SIG-M5 (cell line): ENCODE measurements at places on chromosomes 13 and 19.

DNA sequence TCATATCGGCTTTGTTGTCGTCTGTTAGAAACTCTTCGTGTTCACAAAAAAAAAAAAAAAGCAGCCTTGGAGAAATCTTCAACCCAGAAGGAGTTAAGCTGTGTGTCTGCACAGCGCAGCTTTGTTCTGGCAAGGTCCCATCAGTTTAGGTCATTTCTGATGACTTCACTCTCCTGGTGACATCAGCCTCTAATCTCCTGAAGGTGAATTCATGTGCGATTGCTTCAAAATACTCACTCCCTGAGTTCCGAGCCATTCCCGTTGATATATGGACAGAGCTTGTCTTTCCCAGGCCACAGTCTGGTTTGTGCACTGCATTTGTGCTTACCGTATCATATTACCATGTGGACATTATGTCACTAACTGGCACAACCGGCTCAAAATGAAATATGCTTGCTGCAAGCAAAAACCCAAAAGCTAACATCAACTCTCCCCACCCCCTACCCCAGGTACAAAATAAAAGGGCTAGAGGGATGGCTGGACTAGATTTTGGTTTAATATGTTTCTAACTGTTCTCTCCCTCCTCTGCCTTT is 342.4 kb downstream of the KCNRG start:
- DNase-seq: no peak

- DNase-seq: no peak
Measured at GRCh38 chr13:40185414-40185813, 481.0 kb downstream of the FOXO1 start.

DNA sequence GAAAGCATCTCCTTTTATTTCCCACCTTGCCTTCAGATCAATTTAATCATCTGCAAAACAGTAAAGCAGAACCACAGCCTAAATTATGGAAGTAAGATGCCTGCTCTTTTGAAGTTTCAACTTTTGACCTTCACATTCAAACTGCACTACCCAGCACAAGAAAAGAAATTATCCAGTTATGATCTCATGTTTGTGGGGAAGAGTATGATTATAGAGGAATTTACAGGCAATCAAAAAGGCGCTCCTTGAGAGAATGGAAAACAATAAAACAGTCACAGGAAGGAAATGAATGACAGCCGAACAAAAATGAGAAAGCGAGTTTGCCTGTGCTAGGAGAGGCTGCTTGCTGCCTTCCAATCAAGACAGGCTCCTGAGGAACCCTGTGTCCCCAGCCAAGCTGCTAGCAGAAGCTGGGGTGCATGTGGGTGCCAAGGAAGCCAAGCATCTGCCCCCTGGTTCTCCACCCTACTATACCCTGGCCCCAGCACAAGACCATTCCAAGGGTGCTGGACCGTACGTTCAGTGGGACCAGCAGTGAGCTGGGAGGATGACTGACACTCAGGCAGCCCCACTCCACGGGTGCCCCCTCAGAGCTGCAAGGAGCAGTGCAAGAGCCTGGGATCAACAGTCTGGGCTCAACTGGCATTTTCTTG is 47.8 kb downstream of the PEPD start:
- DNase-seq: no peak

GRCh38 chr13:71169180-71169579 is 697.8 kb downstream of the DACH1 start:
- no peak for DNase-seq

DNA sequence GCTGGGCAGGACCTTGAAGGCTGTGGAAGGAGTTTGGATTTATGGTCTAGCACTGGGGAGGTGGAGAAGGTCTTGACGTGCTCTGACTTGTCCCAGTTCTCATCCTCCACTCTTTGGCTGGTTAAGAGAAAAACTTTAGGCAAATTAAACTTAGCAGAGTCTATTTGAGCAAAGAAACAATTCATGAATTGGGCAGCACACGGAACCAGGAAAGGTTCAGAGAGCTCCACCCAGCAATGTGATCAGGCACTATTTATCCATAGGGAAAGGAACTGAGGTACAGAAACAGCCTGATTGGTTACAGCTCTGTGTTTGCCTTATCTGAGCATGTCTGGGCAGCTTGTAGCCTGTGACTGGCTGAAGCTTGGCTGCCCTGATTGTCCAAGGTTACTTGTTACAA is 45.4 kb upstream of the CYP2B6 start:
- no peak for DNase-seq

- no peak for DNase-seq
Measured at GRCh38 chr19:17703824-17704463, 15.3 kb upstream of the MAP1S start.

GRCh38 chr13:22285867-22286266 is 615.0 kb downstream of the FGF9 start:
- no peak for DNase-seq

DNA sequence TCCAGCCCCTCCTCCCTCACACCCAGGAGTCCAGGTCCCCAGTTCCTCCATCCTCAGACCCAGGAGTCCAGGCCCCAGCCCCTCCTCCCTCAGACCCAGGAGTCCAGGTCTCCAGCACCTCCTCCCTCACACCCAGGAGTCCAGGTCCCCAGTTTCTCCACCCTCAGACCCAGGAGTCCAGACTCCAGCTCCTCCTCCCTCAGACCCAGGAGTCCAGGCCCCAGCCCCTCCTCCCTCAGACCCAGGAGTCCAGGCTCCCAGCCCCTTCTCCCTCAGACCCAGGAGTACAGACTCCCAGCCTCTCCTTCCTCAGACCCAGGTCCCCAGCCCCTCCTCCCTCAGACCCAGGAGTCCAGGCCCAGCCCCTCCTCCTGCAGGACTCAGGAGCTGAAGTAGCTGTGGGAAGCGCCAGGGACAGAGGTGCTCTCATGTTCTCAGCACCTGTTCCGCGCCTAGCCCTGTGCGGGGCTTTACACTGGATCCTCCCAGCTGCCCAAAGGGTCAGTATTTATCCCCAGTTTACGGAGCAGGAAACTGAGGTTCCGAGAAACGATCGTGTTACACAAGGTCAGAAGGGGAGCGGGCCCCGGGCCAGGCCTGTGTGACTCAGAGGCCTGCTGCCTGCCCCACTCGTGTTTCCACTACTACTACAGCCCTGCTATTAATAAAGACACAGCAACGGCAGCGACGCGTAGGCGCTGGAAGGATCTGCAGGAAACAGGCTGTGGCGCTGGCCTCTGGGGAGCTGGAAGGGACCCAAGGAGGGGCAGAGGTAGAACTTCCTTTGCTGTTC is 1.7 kb upstream of the SBK3 start:
- DNase-seq: no peak

DNA sequence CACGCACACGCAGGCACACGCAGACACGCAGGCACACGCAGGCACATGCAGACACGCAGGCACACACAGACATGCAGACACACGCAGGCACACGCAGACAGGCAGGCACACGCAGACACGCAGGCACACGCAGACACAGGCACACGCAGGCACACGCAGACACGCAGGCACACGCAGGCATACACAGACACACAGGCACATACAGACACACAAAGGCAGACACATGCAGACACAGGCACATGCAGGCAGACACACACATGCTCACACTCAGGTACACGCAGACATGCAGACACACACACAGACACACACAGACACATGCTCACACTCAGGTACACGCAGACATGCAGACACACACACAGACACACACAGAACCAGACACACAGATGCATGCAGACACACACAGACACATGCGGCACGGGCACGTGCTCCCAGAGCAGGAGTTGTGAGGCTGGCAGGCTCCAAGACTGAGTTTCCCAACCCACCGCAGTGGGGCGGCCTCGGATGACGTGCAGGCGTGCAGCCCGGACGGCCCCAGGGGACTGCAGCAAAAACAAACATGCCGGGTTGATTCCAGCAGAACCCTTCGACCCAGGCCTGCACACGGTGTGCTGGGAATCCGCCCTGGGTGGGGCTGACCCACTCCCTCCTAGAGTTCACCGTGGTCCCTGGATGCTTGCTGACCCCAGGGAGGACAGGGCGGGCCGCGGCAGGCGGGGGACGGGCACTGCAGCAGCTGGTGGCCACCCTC is 100.0 kb downstream of the GADD45B start:
- no peak for DNase-seq

- DNase-seq: no peak
Measured at GRCh38 chr13:111533900-111534683, 213.7 kb downstream of the TEX29 start.

- DNase-seq: no peak
Measured at GRCh38 chr19:927351-927779, 1.5 kb downstream of the ARID3A start.

GRCh38 chr13:20157151-20157796 is 3.6 kb downstream of the GJA3 start:
- no peak for DNase-seq

DNA sequence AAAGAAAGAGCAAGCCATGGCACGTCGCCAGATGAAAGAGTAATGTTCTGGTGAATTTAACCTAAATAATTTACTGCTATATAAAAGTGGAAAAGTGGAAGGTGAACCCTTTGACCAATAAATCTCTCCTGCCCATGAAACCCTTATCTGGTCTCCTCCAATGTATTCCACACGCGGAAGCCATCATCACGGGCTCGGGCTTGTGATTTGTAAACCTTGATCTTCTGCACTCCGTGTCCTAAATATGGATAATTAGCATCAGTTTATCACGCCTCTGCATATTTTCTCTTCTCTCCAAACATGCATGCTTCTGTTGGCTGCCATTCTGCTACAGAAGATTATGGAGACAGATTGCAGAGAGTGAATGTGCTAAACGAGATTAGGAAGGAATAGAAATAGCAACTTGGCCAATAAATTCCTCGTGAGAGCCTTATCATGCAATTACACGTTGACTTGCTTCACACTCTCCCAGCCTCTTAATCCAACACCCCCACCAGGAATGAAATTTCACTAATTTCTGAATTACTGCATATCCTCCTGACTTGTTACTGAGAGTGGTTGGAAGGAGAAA is 34.5 kb downstream of the SOX1 start:
- DNase-seq: no peak
